ENCODE measurements at places on chromosomes 2 and 18.
A peak's percentile ranks its signal among the peaks of the same experiment; 100 is the strongest.

- peak; percentile 63 for DNase-seq
Observed at GRCh38 chr2:12844511-12844910, 127.8 kb downstream of the TRIB2 start.

DNA sequence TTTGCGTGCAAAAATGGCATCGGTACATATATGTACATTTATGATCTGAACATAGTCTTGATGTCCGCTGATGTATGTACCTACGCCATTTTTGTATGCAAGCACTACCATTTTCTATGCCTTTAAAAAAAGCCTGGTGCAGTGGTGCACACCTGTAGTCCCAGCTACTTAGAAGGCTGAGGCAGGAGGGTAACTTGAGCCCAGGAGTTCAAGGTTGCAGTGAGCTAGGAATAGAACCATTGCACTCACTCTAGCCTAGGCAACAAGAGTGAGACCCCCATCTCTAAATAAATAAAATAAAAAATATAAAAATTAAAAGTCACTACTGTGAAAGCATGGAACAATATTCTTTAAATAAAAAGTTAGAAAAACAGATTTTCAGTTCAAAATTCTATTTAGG lies 16.7 kb downstream of the RAB1A start:
- DNase-seq: no peak

GRCh38 chr2:38806015-38806732 lies 28.2 kb downstream of the GEMIN6 start:
- DNase-seq: no peak

DNA sequence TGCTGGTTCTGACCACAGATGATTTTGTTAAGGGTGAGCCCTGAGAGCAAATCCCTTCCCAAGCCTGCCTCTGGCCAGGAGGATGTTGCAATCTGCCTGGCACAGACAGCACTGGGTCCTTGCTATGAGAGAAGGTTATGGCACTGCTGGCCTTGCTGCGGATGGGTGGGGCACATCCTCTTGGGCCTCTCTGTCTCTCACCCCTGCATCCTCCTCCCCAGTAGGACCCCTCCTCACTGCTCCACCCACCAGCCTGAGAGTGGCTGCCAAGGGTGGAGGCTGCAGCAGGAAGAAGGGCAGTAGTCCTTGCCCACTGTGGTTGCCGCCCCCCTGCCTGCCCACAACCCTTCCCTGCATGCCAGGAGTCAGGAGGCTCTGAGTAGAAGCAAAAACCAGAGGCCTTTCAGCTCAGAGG lies 180.9 kb downstream of the ZBTB7C start:
- peak; percentile 91 for DNase-seq

- DNase-seq: no peak
Observed at GRCh38 chr2:109229094-109229675, 100.2 kb downstream of the SH3RF3 start.

DNA sequence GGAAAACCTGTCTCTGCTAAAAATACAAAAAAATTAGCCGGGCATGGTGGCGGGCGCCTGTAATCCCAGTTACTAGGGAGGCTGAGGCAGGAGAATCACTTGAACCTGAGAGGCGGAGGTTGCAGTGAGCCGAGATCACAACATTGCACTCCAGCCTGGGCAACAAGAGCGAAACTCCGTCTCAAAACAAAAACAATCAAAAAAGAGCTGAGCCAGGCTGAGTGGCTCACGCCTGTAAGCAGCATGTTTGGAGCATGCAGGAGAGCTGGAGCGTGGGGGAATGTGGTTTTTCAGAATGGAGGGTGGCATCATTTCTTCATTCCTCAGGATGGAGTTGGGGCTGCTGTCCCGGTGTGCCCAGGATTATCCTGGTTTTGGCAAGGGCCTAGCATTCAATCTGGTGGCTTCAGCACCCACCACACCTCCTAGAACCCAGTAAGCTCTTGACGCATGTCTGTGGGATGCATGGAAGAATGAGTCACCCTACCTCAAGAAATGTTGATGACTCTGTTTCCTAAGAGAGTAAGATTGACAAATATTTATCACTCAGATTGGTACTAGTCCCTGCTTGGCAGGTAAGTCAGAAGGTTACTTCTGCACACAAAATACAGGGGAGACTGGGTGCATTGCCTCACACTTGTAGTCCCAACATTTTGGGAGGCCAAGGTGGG lies 90.2 kb upstream of the ODC1 start:
- DNase-seq: no peak

- DNase-seq: no peak
Observed at GRCh38 chr2:217622205-217623060, 380.4 kb downstream of the TNS1 start.

DNA sequence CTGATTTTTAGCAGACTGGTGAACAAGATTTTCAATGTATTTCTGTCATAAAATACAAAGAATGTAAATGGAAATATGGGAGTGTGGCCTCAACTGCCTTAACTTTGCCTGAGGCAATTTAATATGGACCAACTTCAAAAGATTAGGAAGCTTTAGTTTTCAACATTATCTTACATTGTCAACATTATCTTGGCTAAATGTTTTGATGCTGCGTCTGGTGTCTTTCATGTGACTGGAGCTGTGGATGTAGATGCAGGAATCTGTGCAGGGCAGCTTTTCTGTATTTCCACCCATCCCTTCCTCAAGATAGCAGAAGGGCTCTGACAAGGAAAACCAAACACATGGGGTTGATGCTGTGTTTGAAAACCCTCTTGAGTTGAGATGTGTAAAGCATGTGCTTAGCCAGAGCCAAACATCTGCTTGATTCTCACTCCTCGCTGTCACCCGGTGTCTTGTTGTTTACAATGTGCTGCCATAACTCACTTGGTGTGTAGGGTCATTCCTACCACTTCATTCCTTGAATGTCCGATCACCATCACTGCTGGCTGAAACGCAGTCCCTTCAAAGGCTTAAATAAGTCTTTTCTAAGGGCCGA lies 33.0 kb downstream of the COPS8 start:
- DNase-seq: no peak

GRCh38 chr2:37779139-37779538 lies 107.7 kb upstream of the CDC42EP3 start:
- no peak for DNase-seq

GRCh38 chr2:9380702-9381628 lies 42.4 kb downstream of the ITGB1BP1 start:
- DNase-seq: peak; percentile 80

DNA sequence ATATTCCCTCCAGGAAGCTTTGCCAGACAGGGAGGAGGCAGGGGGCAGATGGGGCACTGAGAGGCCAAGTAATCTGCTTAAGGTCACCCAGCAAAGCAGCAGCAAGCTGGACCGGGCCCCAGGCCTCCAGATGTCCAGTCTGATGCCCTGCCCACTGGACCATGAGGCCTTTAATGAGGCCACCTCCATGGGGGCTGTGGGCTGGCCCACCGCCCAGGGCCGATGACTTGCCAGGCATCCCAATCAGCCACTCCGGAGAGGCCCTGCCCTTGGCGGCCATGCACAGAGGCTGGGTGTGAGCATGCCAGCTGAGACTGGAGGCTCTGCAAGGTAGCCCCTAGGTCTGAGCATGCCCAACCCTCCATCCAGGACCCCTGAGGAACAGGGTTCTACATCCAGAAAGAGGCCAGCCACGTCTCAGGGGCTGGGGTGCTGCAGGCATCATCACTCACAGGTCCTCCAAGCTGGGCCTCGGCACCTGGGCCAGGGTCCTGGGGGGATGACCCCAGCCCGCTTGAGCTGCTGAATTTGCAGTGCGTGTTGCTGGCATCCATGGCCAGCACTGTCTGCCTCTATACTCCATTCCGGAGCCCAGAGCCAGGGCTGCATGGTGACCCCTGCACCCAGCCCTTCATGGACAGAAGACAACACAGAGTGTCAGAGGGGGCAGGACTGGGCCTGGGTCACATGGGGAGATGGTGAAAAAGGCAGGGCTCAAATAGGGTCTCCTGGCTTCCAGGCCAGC lies 164.2 kb downstream of the INHBB start:
- no peak for DNase-seq

- no peak for DNase-seq
Observed at GRCh38 chr2:71101656-71102055, 28.4 kb downstream of the MCEE start.

DNA sequence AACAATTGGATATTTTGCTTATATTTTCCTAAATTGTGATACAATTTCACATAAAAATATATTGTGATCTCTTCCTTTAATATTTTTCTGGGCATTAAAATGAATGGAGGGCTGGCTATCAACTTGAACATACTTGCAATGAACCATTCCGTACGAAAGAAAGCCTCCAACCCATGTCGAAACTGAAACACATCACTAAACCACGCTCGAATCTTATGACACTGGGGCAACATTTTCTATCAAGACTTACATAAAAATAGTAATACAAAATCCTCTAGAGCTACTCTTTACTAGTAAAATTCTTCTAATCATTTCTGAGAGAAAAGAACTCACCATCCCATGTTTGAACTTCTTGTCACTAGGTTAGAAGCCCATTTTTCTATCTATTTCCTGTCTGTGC lies 132.8 kb upstream of the DOK6 start:
- DNase-seq: no peak
